ENCODE measurements at places on chromosomes 4 and X.
A peak's percentile ranks its signal among the peaks of the same experiment; 100 is the strongest.

DNA sequence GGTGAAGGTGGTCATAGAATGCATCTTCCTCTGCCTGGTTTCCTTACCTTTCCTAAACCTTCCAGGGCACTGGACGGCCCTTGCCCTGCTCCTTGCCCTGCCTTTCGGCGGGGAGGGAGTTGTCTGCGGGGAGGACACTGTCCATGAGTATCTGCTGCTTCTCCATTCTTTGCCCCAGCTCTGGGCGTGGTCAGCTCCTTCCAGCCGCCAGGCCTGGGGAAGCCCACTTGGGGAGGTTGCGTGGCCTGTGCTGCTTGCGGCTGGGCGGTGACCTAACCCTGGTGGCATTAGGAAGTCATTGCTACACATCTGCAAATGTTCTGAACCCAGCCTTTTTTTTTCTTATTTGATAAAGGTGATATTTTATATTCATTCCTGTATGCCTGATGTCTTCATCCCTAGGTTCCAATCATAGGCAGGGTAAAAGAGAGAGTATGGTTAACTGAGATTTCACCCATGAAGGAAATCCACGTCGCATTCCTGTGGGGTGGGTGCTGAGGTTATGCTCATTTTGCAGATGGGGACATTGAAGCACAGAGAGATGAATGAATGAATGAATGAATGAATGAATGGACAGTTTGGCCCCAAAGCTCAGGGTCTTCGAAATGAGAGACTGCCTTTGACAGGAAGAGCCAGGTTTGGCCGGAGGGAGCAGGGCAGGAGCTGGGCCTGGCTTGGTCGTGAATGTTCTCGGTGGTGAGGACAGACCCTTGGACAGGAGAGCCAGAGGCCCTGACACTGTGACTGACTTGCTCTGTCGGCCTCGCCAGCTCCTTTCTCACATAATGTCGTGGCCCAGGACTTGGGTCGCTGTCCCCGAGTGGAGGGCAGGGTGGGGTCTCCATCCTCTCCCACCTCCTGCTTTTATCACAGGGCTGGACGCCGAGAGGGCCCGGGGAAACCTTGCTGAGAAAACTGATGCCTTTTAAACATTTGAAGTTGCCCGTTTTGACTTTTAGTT is 57.8 kb upstream of the GPR78 start:
- peak; percentile 68 for DNase-seq

- no peak for DNase-seq
Observed at GRCh38 chr4:5374592-5374991, 323.3 kb downstream of the STK32B start.

DNA sequence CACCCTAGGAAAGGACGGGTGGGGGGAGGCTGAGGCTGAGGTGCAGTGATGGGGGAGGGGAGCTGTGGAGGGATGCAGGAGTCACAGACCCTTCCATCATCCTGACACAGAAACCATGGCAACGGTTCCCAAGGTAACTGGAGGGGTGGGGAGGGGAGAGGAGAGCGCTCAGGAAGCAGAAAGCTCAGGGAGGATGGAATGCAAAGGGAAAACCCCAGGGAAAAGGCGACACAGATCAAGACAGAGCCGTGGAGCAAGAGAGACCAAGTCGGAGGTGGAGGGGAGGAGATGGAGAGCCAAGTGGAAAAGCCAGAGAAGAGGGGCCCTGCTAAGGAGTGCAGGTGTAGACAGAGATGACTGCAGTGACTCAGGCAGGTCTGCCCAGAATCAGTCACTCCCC is 14.5 kb downstream of the L1CAM start:
- no peak for DNase-seq

DNA sequence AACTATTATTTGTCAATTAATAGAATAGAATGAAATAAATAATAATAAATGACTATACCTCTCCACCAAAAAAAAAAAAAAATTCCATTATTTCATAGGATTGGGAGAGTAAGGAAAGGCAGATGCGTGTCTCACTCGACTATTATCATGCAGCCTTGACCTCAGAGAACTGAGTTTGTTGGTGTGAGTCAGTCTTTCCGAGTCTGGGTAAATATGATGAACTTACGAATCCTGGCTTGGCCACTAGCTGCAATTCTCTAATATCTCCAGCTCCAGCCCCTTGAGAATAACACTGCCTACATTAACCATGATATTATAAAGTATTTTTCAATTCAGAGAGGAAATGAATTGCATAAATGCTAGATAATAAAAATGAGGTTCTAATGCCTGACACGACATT is 46.6 kb upstream of the DHX15 start:
- no peak for DNase-seq

- no peak for DNase-seq
Observed at GRCh38 chrX:10756441-10756840, 136.1 kb upstream of the MID1 start.

GRCh38 chrX:47590984-47591383 is 8.7 kb downstream of the TIMP1 start:
- DNase-seq = no peak

DNA sequence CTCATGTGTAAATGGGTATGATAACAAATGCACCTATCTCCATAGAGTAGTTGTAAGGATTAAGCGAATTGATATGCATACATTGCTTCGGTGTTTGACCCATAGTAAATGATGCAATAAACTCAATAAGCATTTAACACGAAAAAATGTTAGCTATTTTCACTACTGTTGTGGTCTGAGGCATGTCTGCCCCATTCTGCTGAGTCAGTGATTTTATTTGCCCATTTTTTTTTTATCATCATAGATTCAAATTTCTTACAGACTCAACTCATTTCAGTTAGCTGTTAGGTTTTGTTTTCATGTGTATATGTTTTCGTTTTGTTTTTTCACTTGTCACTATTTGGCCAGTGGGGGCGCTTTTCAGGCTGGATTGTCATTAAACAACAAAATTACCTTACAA is 27.8 kb upstream of the ARHGEF9 start:
- DNase-seq = no peak

- no peak for DNase-seq
Observed at GRCh38 chr4:130712038-130712437, 1616.1 kb downstream of the C4orf33 start.

DNA sequence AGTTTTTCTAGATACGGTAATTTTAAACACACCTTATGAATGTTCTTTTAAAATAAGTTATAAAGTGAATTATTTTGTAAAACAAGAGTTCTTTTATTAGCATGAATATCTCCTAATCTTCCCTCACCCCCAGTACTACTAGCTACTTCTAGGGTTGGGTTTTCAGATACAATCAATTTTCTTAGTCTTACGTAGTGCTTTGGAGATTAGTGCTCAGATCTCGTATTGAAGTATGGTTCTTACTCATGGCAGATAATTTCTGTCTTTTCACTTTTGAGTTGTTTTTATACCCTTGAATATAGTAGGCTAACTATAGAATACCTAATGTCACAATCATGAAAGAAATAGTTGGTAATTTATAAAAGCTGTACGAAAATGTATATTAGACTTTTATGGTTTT is 43.2 kb downstream of the CDKL5 start:
- DNase-seq = no peak

GRCh38 chrX:129845616-129846190 is 2.0 kb upstream of the ZDHHC9 start:
- no peak for DNase-seq

GRCh38 chr4:128980816-128981326 is 112.5 kb downstream of the SCLT1 start:
- no peak for DNase-seq

- no peak for DNase-seq
Observed at GRCh38 chr4:15007201-15007600, 4.9 kb downstream of the CPEB2 start.

DNA sequence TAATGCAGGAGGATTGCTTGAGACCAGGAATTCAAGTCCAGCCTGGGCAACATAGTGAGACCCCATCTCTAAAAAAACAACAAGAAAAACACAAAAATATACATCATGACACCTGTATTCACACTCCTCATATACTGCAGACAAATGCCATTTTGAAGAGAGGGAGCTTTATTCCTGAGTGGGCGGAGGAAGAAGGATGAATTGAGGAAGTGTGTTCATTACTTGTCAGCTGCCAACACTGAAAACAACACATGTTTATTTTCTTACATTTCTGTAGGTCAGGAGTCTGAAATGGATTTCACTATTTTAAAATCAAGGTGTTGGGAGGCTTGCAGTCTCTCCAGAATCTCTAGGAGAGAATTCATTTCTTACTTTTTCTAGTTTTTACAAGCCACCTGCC is 47.2 kb upstream of the CD99 start:
- DNase-seq = no peak

DNA sequence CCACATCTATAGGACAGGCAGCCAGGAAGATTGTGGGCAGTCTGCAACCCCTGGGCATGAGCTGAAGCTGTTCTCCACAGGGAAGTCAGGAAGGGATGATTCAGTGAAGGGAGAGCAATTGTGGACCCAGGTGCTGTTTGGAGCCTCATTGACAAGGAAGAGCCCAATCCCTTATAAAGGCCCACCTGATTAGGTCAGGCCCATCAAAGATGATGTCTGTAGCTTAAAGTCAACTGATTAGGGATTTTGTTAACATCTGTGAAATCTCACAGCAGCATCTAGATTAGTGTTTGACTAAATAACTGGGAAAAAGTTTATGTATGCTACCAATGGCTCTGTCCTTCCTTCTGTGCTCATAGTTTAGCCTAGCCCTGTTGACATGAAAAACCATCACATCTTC is 127.5 kb downstream of the FRAS1 start:
- DNase-seq = no peak

DNA sequence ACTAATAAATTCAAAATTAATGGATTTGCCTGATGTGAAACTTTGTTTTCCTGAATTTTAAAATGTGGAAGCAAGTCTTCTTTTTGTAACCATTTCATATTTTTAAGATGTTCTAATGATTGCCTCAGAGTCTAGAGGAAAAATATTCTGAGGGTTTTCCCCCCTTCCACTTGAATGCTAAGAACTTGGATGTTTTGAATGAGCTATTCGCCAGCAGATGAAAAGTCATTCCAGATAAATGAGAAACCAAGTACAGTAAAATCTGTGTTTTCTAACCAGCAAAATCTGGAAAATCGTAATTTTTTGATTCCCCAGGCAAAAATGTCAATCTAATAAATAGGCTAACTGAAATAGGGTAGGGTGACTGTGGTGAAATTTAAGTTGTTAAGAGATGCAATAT is 45.6 kb downstream of the SLIT2 start:
- DNase-seq = no peak

DNA sequence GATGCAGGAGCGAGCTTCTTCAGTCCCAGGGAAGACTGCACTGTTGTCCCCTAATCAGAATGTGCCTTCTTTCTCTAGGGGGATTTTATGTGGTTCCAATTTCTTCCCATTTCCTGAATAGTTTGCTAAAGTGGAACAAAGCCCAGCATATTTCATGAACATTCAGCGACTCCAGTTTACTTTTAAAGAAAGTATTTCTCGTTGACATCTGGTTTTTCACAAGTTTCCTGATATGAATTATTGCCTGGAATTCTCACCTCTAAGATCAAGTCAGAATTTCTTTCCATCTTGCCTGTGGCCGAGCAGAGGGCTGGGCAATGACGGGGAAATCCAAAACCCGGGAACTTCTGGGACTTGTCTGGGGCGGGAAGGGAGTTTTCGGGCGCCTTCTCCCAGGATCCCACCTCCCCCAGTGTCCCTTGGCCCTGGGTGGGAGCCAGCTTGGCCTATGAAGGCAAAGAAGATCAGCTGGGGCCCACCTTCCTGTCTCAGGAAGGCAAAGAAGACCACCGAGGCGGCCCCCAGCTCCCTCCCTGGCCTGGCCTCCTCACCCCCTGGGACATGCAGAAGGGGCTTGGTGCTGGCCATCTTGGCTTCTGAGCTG is 15.4 kb downstream of the SORCS2 start:
- DNase-seq = no peak

DNA sequence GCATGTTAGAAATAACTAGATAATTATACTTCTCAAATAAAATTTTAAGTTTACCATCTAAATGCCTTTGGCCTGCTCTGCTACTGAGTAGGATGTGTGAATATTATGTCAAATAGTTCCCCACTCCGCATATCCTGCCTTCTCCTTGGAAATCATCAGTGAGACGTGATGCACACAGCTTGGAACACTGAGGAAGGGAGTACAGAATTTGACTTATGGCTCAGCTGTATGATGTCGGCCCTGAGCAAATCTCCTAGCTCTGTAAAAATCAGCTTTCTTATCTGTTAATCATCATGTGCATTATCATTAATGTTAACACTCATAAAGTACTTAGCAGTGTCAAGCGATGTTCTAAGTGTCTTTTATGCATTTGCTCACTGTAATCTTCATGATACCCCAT is 241.0 kb upstream of the ANKRD50 start:
- no peak for DNase-seq

DNA sequence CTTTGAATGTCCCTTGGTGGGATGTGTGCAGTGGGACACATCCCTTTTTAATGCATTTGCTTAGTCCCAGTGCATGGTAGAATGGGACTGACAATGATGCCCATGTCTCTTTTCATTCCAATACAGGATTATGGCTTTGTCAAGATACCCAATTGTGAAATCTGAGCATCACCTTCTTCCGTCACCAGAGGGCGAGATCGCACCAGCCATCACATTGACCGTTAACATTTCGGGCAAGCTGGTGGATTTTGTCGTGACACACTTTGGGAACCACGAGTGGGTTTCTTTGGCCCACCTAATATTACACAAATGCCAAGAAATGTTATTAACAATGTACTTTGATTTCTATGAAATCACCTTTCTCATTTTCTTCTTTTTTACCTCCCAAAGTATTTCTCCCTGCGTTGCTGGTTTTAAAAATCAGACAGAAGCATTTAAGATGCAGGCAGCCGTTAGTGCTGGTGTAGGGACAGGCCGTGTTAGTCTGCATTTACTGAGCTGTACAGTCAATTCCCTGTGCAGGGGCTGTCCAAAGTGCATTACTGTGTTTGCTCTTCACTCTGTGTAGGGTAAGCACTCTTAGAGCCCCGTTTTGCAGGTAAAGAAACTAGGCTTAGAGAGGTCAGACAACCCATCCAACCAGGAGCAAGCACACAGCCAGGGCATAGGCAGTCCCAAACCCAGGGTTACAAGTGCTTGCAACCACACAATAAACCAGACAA is 46.5 kb downstream of the CWH43 start:
- DNase-seq = peak; percentile 78

DNA sequence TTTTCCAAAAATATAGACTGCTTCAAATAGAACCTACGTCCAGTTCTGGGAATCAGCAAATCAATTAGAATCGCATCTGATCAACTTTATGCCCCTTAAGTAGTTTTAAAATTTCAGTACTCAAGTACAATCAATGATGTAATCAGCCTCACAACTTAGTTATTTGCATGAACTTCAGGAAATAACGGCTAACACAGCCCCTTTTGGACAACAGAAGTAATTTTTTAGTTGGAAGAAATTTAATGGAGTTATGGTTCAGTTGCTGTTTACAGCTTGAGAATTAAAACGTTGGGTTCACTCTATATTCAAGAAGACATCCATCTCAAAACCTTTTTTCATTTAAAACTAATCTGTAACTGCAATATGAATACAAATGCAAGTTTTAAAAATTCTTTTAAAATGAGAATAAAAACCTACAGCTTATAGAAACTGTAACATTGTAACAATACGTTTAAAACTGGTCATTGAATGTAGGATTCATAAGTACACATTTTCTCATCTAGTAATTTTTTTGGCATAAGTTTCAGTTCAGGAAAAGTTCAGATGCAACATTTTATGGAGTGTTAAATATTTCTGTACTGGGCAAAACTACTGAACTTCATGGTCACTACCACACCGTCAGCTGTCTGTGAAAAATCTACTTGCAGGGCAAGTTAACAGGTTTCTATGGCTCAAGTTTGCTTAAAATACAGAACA is 956 bp downstream of the TAPT1 start:
- DNase-seq = no peak

Measured in posterior cingulate gyrus (tissue), 11 donors.